EH (cell line): ENCODE measurements at places on chromosomes 6 and 20.

DNA sequence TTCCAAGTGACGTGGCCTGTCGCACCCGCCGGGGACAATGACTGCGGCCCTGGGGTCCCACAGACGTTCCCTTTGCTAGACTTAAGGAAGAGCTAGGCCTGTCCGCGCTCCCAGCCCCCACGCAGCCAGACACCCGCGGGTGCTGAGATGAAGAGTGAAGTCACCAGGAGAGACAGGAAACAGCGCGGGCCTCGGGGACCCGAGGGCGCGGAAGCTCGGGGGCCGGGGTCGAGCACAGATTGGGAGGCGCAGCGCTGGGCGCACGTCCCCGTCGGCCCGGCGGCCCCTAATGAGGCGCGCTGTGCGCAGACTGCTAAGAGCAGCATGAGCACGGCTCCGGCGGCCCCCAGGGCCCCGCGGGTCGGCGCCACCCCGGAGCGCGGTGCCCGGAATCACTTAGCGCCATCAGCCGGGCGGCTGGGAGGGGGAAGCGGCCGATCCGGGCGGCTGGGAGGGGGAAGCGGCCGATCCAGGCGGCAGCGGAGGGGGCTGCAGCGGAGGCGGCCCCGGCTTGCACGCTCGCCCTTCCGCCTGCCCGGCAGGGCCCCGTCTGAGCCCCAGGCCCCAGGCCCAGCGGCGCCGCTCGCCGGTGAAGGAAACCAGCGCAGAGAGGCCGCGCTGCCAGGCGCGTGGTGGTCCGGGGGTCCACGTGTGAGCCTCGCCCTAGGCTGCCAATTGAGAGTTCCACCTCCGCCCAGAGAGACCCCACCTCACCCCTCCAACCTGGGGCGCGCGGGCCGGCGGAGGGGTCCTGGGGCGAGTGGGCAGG lies 8.3 kb upstream of the AVP start:
- DNase-seq: peak; percentile 38

- peak; percentile 54 for DNase-seq
These were observed 539 bp downstream of the TMEM200A start for GRCh38 chr6:130366107-130367005.

DNA sequence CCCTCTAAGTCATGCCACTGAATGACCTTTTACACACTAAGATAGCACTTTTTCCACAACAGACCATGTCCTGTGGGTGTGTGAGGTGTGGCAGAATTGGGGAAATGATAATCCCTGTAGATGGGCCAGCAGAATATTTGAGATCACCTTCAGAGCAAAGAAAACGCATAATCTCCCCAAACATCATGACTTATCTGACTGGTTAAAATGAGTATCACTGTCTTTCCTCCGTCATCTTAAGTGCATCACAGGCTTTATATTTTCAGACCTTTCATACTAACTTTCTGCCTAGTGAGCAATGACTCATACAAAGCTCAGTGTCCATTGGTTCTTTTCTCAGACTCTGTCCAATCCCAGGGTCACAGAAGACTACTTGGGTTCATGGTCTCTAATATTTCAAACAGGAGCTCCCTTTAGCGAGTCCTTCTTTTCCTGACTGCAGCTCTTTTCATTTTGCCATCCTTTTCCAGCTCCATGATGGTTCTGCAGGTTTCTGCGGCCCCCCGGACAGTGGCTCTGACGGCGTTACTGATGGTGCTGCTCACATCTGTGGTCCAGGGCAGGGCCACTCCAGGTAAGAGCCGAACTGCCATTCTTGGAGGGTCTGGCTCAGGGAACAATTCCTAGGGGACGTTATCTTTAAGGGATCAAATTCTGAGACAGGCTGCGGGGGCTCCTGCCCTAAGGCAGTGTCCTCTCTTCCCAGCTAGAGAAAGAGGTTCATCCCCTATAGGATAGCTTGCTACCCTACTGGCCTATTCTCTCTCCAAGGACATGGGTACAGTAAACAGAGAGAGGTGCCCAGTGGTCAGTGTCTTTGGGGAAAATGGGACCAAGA lies at the start of gene HLA-DPB1:
Gene HLA-DPB1, plus strand, starts transcription at position 423 of the 838 bp plus-strand sequence. Its CDS starts 52 bp downstream, at position 475.
- peak; percentile 68 for DNase-seq

- peak; percentile 80 for DNase-seq
These were observed 50.3 kb upstream of the OGFRL1 start for GRCh38 chr6:71238351-71238750.

GRCh38 chr20:6235510-6235909 lies 112.7 kb upstream of the FERMT1 start:
- no peak for DNase-seq

GRCh38 chr20:46343348-46343974 lies 35.2 kb upstream of the CDH22 start:
- peak; percentile 34 for DNase-seq

DNA sequence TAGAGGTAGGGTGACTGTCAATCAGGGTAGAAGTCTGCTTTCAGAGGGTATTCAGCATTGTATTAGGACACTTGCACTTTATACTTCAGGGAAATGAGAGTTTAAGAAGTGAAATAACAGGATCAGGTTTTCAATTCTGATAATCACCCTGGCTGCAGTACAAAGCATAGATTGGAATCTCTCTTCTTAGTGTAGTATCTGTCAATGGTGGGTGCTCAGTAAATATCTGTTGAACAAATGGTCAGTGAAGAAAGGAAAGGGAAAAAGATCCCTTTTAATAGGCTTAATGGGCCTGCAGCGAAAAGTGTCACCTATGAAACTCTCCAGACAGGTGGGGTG lies 18.7 kb downstream of the TUBB2B start:
- no peak for DNase-seq

DNA sequence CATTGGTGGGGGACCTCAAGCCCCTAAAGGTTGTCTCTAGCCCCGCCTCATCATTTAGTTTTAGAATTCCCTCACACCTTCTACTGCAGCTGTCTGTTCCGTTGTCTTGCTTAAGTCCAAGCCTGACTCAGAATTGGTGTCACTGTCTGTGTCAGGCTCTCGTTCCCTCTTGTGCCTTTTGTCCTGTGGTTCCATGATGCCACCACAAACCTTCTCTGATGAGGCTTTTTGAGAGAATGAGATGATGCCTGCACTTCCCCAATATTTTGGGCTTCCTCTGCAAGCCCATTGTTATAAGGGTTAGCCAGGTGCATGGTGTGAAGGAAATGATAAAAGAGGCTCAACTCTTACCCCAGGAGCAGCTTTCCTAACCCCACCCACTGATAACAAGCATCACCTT lies 8.1 kb upstream of the AKIRIN2 start:
- DNase-seq: no peak

DNA sequence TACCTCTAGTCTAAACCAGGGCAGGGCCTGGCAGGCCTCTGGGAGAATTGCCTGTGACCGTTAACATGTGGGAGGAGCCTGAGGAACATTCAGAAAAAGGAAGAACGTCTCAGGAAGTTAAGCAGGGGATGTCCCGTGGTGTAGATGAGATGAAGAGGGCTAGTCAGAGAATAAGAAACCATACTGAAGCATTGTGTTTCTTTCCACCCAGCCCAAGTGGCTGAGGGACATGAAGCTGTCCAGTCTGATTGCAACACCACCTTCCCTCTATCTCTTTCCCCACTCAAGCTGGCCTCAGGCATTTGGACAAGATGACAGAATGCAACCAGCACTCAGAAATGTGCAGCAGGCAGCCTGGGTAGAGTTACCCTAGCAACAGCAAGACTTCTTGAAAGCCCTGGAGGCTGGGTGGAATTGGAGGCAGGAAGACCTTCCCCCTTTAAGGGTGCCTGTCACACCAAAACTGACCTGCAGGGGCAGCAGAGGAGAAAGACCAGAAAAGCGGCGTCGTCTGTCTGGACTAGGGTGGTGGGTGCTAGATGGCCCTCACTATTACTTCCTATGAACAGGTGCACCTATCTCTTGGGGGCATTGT lies 186.1 kb downstream of the UNC5CL start:
- DNase-seq: peak; percentile 48

GRCh38 chr20:2468581-2469407 lies 1.8 kb downstream of the SNRPB start:
- DNase-seq: peak; percentile 22

- no peak for DNase-seq
These were observed 213.2 kb upstream of the ZNF217 start for GRCh38 chr20:53806683-53807401.

- DNase-seq: no peak
These were observed 5.6 kb downstream of the CYP24A1 start for GRCh38 chr20:54167909-54168872.

DNA sequence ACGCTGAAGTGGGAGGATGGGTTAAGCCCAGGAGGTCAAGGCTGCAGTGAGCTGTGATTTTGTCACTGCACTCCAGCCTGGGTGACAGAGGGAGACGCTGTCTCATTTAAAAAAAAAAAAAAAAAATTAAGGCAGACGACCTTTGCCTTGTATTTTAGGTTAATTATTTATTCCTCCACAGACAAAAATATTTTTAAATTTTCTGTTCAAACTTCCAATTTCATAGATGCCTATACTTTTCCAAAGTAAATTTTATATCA lies 6.3 kb upstream of the SMIM28 start:
- DNase-seq: no peak

DNA sequence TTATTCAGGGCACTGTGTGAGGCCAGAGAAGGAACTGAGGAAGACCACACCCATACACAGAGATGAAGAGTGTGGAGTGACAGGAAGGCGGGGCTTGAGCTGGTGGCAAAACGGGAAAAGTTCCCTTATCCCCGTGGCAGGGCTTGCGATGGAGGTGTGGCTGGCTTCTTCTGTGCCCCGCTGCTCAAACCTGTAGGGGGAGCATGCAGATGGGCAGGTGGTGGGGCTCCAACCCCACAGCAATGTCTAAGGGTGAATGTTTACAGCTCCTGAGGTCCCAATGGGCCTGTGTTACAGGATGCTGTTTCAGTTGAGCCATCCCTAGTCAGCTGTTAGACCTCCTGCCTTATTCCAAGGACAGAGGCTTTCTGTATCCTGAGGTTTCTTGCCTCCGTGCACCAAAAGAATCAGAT lies 105.9 kb downstream of the LY86 start:
- no peak for DNase-seq

GRCh38 chr20:23050847-23051627 lies 1.6 kb upstream of the THBD start:
- DNase-seq: peak; percentile 58

GRCh38 chr6:100257793-100258395 lies 206.8 kb downstream of the SIM1 start:
- DNase-seq: peak; percentile 79

DNA sequence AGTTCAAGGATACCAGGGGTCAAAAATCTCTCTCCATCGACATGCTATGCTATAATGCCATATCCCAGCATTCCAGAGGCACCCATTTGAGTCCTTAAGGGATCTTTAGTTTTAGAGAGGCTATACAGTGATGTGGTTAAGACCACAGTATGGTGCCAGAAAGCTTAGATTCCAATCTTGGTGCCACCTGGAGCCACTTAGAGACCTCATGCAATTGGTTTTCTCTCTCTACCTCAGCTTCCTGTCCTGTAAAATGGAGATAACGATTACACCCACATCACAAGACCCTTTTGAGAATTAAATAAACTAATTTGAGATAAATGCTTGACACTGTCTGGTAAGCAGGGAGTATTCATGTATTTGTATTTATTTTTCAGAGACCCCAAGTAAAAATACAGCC lies 39.0 kb downstream of the PLAGL1 start:
- DNase-seq: no peak

DNA sequence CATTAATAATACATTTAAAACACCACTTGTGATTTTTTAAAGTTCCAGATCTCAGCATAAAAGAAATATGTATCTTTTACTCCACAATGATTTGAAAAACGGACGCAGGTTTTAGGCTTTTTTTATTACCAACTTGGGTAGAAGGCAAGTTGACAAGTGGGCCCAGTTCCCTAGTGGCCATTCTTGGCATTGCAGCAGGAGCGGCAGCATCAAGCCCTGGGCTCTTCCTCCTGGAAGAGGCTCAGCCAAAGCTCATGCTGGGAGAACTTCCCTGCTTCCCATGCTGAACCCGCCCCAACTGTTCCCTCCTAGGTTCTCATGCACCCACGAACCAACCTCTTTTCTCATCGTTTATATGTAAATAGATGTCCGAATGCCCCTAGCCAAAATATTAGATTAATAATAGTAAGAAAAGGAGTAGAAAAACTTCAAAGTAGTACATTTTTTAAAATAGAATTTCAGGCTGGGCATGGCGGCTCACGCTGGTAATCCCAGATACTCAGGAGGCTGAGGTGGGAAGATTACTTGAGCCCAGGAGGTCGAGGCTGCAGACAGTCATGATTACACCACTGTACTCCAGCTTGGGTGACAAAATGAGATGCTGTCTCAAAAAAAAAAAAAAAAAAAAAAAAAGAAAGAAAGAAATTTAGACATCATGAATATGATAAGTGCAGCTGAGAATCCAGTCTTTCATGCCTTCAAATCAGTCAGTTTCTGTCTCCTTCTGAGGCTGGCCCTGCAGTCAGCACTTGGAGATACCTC lies 18.2 kb upstream of the MYB start:
- no peak for DNase-seq

GRCh38 chr6:159430323-159430722 lies 261.1 kb downstream of the FNDC1 start:
- no peak for DNase-seq

DNA sequence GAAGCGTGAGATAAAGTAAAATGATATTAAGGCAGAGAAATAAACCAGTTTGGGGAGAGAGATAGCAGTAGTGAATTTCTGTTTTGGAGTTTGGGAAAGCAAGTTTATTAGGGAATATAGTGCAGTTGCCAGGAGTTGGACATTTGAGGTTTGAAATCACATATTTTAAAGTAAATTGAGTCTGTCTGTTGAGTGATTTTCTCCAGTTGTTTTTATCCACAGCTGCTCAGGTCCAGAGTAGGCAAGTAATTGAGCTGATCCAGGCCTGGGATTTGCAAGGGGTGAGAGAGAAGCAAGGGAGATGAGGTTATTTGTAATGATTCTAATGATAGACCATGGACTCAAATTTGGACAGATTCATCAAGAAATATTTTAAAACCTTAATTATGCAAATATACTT lies 481.9 kb downstream of the UTRN start:
- no peak for DNase-seq

GRCh38 chr6:100685747-100686146 lies 195.4 kb downstream of the ASCC3 start:
- DNase-seq: peak; percentile 30

DNA sequence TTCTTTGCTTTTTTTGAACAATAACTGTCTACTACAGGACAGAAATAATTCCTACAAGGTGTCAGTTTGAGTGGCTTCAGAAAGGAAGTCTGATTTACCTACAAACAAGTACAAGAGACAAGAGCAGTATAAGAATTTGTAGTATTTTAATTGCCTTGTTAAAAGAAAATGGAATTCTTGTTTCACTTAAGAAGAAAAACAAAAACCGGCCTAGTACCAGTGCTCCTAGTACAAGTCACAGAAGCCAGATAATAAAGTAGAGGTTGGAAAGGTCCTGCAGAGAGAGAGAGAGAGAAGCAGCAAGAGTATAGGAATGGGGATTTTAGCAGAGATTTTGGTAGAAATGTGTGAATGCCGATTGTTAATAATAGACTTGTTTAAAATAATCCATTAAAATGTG lies 6.4 kb downstream of the TAB2 start:
- peak; percentile 25 for DNase-seq
